ENCODE measurements at places on chromosomes 3 and 15. TPM values are rescaled to one million over a fixed set of nuclear protein-coding genes. Genes with fewer than 3 reads are reported as not detected.

GRCh38 chr3:86828751-86829150 lies 162.2 kb downstream of the VGLL3 start:
- DNase-seq: no peak

CCR4 gene
- total RNA-seq: 0.23 TPM

ARL13B gene
- total RNA-seq: 8.9 TPM

- peak; percentile 62 for DNase-seq
These were observed 692 bp downstream of the PSMD2 start for GRCh38 chr3:184299488-184300377.

C3orf33 gene
- total RNA-seq: 5.1 TPM

- DNase-seq: no peak
These were observed 609.9 kb downstream of the RBMS3 start for GRCh38 chr3:29890801-29891200.

DNA sequence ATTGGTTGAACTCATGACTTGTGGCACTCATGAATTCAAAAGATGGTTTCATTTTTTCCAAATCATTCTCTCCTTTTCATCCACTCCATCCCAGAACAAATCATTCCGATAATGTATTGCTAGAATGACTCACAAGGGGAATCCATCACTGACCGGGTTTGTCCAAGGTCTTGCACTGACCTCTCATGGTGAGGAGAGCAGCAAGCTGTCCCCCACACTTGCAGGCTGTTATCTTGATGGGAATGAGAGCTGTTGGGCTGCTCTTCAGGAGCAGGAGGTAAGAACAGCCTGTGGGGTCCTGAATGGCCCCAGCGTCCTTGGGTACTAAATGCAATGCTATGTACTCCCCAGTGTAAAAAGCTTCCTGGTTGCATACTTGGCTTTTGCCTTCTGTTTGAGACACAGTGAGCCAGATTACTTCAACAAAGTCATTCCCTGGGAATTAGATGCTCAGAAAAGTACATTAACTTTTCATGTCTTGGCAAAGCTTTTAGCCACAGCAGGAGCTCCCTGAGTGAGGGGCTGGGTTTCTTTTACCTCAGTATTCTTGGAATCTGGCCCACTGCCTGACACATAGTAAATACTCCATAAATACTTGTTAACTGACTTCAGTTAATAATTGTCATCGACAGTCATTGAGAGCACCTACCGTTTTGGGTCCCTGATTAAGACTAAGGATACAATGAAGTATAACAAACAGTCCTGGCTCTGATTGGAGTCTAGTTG lies 24.1 kb downstream of the CCNL1 start:
- DNase-seq: no peak

PAQR5 gene
- 6.5 TPM for total RNA-seq

NUP210 gene
- total RNA-seq: 19.9 TPM

MAGI1 gene
- 45.5 TPM for total RNA-seq

GRCh38 chr15:101148881-101149664 lies 102.8 kb downstream of the CHSY1 start:
- no peak for DNase-seq

DNA sequence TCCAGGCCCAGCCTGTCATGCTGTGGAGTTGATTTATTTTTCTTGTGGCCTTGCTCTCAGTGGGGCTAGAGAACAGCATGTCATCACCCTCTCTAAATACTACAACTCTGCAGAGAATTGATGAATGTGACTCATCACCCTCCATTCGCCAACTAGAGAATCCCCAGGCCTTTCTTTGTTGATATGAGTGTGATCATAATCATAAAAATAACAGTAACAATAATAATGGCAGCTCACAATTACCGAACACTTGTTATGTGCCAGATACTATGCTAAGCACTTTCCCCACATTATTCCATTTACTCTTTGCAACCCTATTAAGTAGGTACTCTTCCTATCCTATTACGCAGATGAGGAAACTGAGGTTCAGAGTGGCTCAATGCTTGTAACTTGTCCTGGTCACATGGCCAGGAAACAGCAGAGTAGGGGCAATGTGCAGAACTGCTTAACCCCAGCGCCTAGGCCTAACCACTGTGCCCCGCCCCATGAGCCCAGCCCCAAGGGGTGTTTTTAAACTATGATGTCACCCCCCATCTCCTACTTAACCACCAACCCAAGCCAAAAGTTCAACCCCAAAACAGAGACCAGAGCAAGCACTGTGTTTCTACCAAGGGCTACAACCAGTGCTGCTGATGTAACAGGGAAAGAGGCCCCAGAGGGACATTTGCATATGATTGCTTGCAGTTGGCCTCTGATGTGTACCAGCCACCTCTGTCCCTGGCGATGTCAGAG lies 104.5 kb downstream of the ADCY5 start:
- no peak for DNase-seq

DNA sequence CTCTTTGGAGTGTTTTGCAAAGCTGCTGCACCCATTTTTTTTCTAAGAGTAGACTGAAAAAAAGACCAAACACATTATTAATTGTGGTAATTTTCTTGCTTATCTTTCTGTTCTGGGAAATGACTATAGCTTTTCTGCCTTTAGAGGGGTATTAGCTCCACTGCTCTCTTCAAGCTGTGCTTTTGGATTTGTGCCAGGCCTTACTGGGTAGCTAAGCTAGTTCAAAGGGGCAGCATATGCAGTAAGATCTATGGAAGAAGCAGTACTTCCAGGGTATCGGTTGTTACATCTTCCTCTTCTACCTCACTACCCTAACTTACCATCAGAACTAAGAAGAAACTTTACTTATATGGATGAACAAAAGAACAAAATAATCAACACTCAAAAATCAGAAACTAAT lies 28.7 kb upstream of the ARIH1 start:
- DNase-seq: no peak

DAZL gene
- not detected for total RNA-seq

DNA sequence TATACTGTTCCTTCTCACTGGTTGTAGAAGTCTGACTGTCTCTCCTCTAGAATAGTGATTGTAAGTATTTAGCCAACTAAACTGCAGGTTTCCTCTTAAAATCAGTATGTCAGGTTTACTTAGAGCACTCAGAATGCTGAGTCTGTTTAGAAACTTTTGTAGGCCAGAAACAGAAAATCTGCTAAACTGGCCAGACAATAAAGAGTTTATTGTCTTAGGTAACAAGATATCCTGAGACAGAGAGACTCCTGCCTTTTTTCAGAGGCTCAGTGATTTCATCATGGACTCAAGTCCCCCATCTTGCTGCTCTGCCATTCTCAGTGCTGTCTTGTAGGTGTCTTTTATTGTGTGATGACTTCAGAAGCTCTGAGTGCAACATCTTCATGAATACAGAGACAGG lies 279.0 kb downstream of the MFSD1 start:
- no peak for DNase-seq

DNA sequence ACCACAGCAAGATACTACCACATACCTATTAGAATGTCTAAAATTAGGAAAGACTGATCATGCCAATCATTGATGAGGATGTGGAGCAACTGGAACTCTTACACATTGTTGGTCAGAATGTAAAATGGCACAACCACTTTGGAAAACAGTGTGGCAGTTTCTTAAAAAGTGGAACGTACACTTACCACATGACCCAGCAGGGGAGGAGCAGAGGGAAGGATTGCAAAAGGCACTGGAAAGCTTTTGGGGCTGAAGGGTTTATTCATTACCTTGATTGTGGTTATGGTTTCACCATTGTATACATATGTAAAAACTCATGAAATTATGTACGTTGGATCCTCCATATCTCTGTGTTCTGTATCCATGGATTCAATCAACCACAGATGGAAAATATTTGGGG lies 3.3 kb upstream of the EHD4 start:
- peak; percentile 8 for DNase-seq

ACTRT3 gene
- total RNA-seq: 4.0 TPM

DNA sequence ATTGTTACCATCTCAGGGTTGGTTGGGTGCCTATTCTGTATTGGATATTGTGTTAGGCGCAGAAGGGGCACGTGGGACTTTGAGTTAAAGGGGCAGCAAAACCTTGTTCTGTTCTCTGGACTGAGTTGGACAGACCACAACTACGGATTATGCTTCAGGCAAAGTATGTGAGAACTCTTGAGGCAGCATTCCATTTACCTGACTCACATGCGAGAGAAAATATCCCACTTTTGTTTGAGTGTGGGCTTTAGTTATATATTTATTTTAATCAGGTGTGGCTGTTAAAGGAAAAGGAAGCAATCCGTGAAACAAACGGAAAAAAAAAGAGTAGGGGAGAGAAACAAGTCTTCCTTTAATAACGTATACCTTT lies 627 bp upstream of the PLS1 start:
- DNase-seq: no peak

DNA sequence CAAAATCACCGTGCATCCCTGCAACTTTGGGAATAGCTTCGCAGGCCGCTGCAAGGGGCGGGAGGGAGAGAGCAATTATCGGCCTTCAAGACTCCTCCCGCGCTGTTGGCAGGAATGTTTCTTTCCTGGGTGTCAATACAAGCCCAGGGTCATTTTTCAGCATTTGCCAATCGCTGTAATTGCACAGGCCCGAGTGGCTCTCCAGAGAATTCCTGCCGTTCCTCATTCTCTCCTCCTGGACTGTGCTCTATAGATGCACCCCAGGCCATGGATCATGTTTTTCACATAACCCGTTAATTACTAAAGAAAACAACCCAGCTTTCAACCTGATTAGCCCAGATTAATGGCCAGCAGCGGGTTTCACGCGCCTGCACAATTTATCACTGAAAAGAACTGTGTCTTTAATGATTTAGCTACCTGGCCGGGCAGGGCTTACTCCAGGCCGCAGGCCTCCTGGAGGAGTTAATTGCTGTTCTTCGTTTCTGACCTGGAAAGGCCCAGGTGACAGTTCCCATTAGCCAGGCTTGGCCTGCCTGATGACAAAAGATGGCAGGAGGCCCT lies 144.3 kb downstream of the OPA1 start:
- DNase-seq: no peak

PGBD4 gene
- 1.5 TPM for total RNA-seq

DNA sequence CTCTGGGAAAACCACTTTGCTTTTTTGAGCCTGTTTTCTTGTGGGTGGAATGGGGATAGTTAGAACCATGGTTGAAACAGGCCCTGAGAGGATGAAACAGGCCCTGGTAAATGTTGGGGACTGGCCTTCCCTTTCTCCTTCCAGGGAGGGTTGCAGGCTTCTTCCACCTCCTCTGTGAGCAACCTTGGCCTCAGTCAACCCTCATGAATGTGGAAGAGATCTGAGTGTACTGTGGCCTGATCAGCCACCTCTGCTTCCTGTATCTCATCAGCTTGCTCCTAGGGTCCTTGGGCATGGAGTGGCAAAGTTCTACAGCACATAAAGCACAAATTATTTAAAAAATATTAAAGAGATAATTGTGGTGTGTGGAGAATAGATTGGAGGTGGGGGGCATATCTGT lies 17.6 kb upstream of the TRH start:
- DNase-seq: no peak

NANOGP8 gene
- 4.6 TPM for total RNA-seq

DNA sequence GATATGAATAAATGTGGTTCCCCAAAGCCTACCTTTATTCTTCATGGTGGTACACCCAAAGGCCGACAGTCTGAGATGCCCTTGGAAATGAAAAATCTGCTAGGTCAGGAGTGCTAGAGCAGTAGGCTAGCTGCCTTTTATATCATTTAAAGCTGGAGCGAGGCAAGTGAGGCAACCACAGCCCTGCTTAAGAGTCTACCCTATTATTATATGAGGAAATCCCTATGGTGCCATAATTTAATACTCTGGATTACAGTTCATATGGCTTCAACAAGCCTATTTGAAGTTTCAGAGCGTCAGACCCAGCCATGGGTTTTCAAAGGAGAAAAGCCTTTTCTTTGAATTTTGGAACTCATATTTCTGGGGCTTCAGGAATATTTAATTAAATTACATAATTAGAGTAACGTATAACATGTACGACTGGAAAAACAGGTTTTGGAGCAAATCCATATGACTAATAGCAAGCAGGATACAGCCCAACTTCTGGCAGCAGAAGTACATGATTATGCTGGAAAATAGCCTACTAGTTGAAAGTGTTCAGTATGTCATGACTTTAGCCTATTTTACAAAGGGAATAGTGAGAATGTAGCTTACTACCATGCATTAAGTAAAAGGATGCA lies 18.0 kb upstream of the SLTM start:
- no peak for DNase-seq

DNA sequence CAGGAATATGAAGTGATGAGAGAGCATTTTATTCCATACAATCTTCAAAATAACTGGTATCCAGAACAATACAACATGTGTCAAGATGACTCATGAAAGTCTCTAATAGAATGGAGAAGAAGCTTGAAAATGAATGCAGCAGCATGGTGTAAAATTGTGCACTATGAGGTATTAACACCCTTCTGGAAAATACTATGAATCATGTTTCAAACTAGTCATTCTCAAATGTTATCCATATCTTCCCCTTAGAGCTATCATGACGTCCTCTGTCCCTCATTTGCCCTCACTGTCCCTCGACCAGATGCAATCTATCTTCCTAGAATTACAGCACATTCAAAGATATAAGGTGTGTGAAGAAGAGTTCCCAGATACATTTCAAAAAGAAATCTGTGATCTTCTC lies 198.2 kb downstream of the NECTIN3 start:
- DNase-seq: no peak

ANKRD63 gene
- not detected for total RNA-seq

GRCh38 chr15:50190166-50190570 lies 8.2 kb downstream of the SLC27A2 start:
- no peak for DNase-seq

RMDN3 gene
- 34.6 TPM for total RNA-seq

- peak; percentile 85 for DNase-seq
These were observed 550 bp downstream of the CCDC9B start for GRCh38 chr15:40340038-40340739.

DNA sequence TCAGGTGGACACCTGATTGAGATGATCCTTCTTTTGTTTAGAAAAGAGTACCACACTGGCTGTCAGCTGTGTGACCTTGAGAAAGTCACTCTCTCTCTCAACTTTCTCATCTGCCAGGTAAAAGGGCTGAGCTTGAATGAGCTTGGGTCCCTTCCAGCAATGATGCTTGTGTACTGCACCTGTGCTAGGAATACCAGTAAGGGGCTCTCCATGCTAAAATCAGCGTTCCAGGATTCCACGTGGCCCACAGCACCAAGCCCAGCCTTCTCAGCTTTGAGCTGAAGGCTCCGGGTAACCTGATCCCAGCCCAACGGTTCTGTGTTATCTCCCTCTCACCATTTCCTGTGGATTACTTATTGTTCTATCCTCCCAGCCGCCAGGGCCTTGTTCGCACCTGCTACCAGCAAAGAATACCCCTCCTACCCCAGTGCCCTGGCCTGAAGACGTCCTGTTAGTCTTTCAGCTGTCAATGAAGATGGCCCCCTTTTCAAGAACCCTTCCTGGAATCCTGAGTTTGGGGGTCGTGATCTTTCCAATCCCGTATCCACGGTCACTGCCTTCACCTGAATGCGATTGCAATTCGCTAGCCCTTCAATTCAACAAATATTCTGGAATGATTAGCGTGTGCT lies 54.2 kb upstream of the CGNL1 start:
- DNase-seq: no peak

GRCh38 chr15:62453981-62454380 lies 288.9 kb upstream of the C2CD4B start:
- DNase-seq: no peak

DNA sequence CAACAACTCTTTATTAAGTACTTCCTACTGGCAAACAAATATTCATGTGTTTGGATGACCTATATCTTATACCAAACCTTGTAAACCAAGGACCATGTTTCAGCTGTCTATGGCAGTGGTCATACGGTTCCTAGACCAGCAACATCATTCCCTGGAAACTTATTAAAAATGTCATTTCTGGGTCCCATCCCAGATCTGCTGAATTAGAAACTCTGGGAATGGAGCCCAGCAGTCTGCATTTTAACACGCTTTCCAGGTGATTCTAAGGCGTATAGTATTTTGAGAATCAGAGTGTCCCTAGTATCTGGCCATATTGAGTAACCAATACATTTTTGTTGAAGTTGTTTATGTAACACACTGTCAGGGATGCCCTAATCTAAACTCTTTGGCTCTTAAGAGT lies 363.4 kb upstream of the LRRC3B start:
- no peak for DNase-seq

SLC22A13 gene
- 0.68 TPM for total RNA-seq

All from ureter (tissue), 1 donor.